ENCODE measurements at places on chromosomes 5 and 9.

- no peak for DNase-seq
Measured at GRCh38 chr5:175854231-175855040, 16.9 kb upstream of the CPLX2 start.

DNA sequence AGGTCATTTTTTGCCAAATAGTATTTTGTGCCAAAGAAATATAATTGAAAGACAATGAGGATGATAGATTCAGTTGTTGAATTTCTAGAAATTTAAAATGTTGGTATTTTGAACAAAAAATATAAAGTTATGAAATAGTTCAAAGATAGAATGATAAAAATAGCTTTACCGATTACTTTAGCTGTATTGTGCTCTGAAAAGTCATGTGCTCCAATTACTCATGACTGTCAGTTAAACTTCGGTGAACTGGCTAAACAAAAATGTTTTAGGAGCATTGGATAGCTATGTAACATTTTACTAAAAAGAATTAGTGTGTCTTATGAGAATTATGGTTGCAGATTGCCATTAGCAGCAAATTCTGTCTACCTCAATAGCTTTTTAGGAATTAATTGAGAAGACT is 177.3 kb upstream of the VCAN start:
- DNase-seq: no peak

DNA sequence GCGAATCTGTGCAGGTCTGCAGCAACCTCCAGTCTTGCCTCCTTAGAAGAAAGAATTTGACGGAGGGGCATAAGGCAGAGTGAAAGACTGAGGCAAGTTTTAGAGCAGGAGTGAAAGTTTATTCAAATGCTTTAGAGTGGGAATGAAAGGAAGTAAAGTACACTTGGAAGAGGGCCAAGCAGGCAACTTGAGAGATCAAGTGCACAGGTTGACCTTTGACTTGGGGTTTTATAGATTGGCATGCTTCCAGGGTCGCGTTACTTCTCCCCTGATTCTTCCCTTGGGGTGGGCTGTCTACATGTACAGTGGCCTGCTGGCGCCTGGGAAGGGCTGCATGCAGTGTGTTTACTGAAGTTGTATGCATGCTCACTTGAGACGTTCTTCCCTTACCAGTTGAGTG is 127.2 kb upstream of the FER start:
- DNase-seq: no peak

- peak; percentile 25 for DNase-seq
Measured at GRCh38 chr5:127280491-127281220, 9.9 kb upstream of the MEGF10 start.

DNA sequence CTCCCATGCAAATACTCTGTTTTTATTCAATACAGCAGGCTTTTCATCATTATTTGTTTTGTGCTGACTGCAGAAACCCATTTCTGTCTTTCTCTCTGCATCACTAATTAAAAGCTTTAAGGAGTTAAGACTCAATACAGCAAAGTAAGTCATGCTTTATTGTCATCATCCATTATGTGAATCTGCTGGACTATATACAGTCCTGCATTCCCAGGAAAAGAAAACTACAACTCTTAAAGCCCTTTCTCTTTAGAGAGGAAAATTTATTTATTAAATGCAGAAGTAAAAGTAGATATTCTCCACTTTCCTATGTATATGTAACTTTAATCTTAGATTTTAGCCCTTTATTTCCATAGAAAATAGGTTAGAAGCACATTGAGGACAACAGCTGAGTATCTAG is 706.6 kb upstream of the RGMB start:
- no peak for DNase-seq

GRCh38 chr5:41433552-41434181 is 76.7 kb downstream of the PLCXD3 start:
- no peak for DNase-seq

DNA sequence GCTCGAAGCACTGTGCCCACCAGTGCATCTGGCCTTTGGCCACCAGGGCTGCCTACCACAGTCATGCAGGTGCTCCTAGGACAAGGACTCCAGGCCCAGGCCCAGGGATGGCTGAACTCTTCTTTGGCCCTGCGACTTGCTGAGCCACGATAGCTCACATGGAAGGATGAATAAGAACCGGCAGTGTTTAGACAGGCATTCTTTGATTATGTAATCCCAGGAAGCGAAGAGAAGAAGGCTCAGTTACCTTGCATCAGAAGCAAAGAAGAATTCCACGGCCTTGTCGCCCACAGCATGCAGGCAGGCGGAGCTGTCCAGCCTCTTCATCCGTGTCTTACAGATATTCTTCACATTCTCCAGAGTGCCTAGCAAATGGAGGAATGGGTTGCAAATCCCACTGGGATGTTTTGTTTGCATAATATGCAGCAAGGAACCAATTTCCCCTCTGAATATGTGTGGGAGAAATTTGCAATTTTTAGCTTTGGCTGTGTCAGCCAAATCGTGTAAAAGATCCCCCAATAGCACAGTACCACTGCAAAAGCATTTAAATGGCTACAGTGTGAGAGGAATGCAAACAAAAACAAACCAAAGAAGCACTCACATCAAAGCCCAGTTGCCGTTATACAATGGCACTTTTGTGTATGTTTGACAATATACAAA is 29.1 kb downstream of the GFPT2 start:
- peak; percentile 74 for DNase-seq

GRCh38 chr5:78903353-78903752 is 81.8 kb downstream of the ARSB start:
- DNase-seq: no peak

- DNase-seq: no peak
Measured at GRCh38 chr9:135506327-135507103, 6.0 kb downstream of the MRPS2 start.
